Fibroblast of skin of scalp (primary cell): ENCODE measurements at places on chromosomes 7 and 10.
A peak's percentile ranks its signal among the peaks of the same experiment; 100 is the strongest.

GRCh38 chr10:117442944-117443685, 67.9 kb upstream of the PDZD8 start:
- DNase-seq: peak; percentile 73

DNA sequence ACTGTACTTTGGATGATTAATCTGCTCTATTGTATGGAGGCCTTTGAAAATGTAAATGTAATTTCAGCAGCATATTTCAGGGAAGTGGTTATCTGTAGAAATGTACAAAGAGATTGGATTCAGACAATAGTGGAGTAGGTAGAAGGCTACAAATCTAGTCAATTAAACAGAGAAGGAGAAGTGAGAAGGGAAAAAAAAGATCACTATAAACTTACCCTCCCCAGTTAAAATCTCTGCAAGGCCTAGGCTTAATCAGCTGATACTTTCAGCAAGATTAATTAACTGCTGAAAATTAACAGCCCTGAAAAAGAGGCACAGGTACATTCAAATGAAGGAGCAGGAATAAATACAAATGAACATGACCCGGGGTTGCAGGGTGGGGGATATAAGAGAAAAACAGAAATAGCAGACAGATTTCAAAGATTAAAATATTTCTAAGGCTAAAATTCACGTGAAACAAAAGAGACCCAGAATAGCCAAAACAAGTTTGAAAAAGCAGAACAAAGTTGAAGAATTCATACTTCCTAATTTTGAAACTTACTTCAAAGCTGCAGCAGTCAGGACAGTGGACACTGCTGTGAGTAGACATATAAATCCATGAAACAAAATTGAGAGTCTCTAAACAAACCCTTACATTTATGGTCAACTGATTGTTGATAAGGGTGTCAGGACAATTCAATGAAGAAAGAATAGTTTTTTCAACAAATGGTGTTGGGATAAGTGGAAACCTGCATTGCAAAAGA, 96.0 kb downstream of the NRCAM start:
- DNase-seq: no peak

DNA sequence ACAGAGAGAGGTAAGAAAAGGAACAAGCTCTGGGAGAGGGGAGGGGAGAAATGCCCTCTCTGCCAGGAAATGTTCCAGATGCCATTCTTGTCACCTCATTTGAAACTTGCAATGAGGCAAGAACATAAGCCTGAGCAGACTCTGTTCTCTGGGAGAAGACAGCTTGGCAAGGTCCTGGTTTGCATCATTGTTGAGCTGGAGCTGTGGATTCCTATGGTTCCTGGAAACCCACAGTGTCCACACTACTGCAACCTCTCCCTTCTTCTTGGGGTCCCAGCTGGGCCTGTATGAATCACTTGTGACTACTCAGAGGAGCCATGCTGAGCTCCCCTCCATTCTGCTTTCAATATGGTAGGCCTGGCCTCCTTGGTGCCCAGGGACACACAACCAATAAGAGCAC, 60.8 kb upstream of the HECTD2 start:
- DNase-seq: peak; percentile 99

- peak; percentile 23 for DNase-seq
These were observed 20.3 kb downstream of the ZNF277 start for GRCh38 chr7:112226701-112227276.

DNA sequence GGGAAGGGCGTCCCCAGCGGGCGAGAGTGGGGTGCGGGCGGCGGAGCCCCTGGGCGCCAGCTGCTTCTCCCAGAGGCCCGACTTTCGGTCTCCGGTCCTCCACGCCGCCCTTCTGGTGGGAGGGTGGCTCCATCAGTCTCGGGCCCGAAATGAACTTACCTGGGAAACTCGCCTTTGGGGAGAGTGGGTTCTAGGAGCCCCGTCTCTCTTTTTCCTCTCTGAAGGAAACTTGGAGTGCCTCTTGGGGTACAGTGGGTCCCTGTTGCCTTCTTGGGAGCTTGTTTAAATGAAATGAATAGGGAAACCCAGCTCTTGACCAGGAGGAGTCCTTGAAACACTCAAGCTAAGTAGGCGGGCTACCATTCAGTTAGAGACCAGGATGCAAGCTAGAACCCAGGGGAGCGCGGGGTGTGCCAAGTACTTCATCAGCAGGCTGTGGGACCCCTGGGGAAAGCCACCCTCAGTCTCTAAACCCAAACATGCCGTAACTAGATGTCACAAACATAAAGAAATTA, 1.3 kb downstream of the SLC26A4 start:
- no peak for DNase-seq

DNA sequence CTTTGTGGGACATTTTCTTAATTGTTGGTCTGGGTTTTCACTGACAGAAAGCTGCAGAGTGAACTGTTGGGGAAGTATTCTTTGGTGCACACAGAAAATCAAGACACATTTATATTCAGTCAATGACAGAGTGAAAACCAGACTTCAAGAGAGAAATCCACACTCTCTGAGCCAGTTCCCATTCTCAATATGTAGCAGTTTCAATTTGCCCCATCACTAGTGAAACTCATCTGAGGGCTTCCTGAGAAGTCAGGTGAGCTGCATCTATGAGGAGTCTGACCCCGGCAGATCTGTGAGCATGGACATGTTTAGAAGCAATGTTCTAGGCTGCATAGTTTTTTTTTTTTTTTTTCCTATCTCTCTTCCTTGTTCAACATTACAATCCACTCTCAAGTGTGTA, 163.7 kb upstream of the AHR start:
- no peak for DNase-seq
